ENCODE measurements at places on chromosomes 1 and 21. TPM values are rescaled to one million over a fixed set of nuclear protein-coding genes. Genes with fewer than 3 reads are reported as not detected.

RYR2 gene
- 0.15 TPM for total RNA-seq

FCRL1 gene
- not detected for total RNA-seq

- no peak for ATAC-seq
Observed at GRCh38 chr21:44366586-44367211, 13.3 kb downstream of the TRPM2 start.

GRCh38 chr21:45410865-45411809 is 6.2 kb downstream of the COL18A1 start:
- ATAC-seq, result no peak
